Breast epithelium (tissue), 4 donors: ENCODE measurements at places on chromosomes 7 and 10.

GRCh38 chr10:26781797-26782196, 79.0 kb downstream of the ABI1 start:
- DNase-seq = no peak

- DNase-seq = no peak
Measured at GRCh38 chr10:108990441-108990840, 932.9 kb downstream of the XPNPEP1 start.

- DNase-seq = no peak
Measured at GRCh38 chr7:22386865-22387264, 29.9 kb upstream of the RAPGEF5 start.

GRCh38 chr7:66557214-66558200, 71.2 kb upstream of the KCTD7 start:
- peak; percentile 32 for DNase-seq

GRCh38 chr7:2734751-2735571, 47.0 kb downstream of the AMZ1 start:
- no peak for DNase-seq

- no peak for DNase-seq
Measured at GRCh38 chr7:149179241-149179640, 16.1 kb upstream of the ZNF282 start.

DNA sequence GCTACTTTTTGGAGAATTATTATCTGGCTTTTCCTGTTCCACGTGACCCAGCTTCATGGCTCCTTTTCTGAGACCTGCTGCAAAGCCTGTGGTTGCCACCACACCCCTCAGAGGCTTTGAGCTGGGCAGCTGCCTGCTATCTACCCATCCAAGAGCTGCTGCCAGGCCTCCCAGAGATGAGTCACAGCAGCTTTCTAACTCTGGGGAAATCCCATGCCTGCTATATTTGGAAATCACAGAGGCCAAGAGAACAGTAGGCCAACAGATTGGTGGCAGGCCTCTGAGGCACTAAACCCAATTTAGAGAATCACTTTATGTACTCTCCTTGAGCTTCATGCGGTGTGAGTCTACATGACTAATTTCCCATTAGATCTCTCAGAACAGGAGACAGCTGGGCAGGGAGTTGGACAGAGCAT, 35.2 kb downstream of the SGCE start:
- peak; percentile 54 for DNase-seq

- DNase-seq = no peak
Measured at GRCh38 chr7:136061433-136061832, 84.3 kb upstream of the MTPN start.

DNA sequence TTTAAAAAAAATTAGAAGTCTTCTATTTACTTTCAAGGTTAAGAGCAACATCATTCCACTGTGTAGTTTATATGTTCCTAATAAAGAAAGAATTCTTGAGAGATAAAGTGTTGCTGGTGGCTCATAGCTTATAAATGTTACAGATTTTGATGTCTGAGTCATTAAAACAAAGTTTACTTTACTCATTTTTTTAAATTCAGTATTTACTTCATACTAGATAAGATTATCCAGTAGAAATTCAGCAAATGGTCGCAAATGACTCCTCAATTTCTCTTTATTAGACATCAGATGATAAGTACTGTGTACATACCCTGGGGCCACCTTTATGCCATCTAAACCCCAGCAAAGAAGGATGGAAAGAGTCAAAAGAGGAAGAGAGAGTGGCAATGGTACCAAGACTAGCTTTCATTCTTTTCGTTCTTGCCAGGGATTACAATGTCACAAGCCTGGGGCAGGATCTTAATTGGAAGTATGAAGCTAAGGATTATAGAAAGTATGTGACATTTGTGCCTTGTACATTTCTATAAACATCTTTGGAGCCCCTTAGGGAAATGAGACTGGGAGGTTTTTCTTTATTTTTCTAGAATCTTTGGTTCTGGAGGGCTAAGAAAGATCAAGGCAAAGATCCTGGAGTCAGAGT, 206.1 kb downstream of the CHRM2 start:
- DNase-seq = no peak

GRCh38 chr10:70885481-70885880, 2.9 kb downstream of the PCBD1 start:
- no peak for DNase-seq

- no peak for DNase-seq
Measured at GRCh38 chr10:15197276-15197675, 28.8 kb upstream of the NMT2 start.

DNA sequence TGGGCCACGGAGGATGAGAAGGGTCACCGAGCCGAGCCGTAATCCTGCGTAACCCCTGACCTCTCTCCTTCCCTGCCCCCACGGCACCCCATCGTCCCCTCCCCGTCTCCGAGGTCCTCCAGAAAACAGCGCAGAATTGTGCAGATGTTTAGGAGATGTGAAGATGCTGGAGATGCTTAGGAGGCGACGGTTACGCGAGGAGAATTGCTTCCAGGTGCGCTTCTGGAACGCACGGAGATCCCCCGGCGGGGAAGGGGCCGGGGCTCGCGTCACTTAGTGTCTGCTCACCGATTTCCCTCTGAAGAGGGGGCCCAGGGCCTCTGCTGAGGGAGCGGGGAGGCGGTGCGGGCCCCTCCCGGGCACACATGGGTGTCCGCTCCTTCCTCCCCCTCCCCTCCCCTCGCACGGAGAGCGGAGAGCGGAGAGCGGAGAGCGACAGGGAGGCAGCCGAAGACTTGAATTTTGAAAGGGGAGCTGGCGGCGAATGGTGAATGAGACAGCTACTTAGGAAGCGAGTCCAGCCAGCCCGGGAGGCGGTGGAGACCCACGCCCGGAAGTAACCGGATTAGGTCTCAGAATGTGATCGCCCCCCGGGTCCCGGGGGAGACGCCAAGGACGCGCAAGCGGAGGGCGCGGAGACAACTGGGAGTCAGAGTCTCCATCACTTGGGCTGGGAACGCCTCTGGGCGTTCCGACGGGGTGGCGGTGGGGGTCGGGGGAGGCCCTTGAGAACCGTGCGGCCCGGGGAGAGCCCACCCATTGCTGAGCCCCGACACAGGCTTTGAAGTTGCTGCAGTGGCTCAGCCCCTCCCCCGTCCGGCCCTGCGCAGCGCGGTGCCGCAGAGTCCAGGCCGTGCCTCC, 8.7 kb upstream of the EN2 start:
- no peak for DNase-seq

DNA sequence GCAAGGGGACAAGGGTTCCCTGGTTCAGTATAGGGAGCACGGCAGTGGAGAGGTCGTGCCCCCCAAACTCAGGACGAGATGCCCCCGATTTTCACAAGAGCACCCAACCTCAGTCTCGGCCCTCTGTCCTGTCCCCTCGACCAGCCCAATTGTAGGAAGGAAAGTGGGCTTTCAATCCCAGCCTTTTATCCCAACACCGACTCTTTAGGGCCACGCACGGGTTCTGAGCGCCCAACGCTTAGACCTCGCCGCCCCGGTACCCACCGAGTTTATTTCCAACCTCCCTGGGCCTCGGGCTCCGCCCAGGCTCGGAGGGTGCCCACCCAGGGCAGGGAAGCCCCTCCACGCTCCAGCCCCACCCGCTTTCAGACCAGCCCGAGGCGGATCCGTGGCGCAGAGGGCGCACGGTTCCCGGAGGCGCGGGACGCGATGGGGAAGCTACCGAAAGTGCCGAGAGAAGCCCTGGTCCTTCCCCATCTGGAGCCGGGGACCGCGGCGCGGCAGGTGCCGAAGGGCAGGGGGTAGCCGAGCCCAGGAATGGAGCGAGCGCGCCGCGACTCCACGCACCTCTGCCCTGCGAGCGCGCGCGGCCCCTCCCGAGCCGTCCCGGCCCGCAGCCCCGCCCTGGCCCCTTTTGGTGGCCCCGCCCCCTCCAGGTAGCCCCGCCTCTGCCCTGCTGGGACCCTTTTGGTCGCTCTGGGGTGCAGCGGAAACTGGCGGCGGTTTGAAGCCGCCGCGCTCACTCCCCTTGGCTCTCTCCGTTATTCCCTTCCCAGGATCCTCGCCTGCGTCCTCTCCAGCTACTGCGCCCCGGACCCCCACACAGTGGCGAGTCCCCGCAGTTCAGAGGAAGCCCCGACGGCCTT, 20.4 kb downstream of the GRID2IP start:
- DNase-seq = no peak

- no peak for DNase-seq
Measured at GRCh38 chr10:21379143-21379542, 146.3 kb downstream of the SKIDA1 start.
